ENCODE measurements at places on chromosomes 12 and 14. TPM values are rescaled to one million over a fixed set of nuclear protein-coding genes. Genes with fewer than 3 reads are reported as not detected.

- DNase-seq: no peak
- H3K27ac ChIP-seq: no peak overlapping the region
- H3K36me3 ChIP-seq: no peaks in the 10 kb centered on the region
- H3K4me3 ChIP-seq: no peak overlapping the region
Observed at GRCh38 chr12:125070112-125070511, 4.9 kb downstream of the AACS start.

Gene PLD4
- total RNA-seq: not detected

Gene SLC11A2
- 36.9 TPM for total RNA-seq

Gene RDH5
- total RNA-seq: 8.1 TPM

DNA sequence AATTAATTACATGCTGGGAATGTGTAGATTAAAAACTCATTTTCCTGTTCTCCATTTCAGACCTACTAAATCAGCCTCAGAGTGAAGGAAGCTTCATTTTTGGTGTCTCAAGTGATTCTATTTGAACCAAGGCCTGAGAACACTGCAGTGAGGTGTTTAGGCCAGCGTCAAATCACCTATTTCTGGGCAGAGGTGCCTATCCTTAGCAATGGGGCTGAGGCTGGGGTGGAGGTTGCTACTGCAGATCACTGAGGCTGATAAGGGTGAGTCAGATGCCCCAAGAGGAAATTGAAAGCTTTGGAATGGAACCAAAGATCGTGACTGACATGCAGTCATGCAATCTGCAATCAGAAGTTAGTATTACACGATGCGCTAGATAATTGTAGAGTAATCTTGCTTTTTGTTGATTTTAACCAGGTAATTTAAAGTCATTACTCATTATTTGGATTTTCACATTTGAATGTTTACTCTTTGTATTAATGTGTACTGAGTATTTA lies 4.4 kb downstream of the TXNRD1 start:
- no peaks in the 10 kb centered on the region for H3K27me3 ChIP-seq
- H3K4me3 ChIP-seq: no peak overlapping the region
- peak; percentile 27 for DNase-seq
- no peak overlapping the region for H3K27ac ChIP-seq
- no peaks in the 10 kb centered on the region for H3K36me3 ChIP-seq
- peaks cover 13% of the 10 kb centered on the region for H3K4me1 ChIP-seq
